Fibroblast of the aortic adventitia (primary cell): ENCODE measurements at places on chromosomes 12 and 14.

- peak; percentile 99 for DNase-seq
These were observed 133.5 kb upstream of the HIF1A start for GRCh38 chr14:61561657-61562276.

DNA sequence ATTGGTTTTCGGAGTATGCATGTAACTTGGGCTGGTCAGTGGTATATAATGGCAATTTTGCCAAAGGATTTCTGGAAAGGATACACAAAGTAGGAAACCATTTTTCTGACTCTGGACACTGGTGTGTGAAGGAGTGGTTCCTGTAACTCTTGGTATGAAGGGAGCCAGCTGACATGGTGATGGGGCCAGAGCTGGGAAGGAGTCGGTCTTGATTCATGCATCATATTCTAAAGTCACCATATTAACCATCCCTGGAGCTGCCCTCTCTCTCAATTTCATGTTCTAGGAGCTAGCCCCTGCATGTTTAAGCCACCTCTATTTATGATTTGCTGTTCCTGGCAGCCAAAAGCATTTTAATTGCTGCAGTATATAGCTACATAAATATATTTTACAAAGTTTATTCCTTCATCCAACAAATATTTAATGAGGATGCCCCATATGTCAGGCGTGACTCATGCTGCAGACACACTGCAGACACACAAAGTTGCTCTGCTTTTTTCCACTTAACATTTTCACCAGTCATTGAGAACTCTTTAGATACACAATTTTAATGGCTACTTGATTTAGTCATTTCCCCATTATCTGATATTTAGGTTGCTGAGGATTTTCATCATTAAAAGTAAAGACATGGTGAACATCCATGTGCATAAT lies 78.7 kb upstream of the PSMC1 start:
- DNase-seq, result peak; percentile 4

GRCh38 chr12:132544080-132544397 lies 54.1 kb downstream of the FBRSL1 start:
- no peak for DNase-seq

DNA sequence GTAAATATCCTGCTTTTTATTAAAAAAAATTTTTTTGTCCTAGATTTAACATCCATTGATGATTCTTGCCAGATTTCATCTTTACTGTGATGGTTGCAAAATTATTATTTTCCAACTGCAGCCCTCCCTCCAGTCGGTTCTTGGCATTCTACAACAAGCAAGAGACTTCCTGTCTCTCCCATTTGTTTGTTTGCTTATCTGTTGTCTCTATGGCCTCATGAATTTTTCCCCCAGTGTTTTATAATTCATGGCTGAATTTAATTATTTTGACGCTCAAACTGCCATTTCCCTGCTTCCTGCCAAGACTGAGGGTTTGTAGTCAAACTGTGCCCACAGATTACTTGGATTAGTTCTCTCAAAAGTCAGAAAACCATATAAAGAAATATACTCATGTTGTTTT lies 25.9 kb downstream of the CGRRF1 start:
- no peak for DNase-seq

- DNase-seq, result no peak
These were observed 42.3 kb upstream of the PRPF39 start for GRCh38 chr14:45041641-45042040.

GRCh38 chr12:81819991-81820633 lies 61.0 kb upstream of the PPFIA2 start:
- peak; percentile 35 for DNase-seq

DNA sequence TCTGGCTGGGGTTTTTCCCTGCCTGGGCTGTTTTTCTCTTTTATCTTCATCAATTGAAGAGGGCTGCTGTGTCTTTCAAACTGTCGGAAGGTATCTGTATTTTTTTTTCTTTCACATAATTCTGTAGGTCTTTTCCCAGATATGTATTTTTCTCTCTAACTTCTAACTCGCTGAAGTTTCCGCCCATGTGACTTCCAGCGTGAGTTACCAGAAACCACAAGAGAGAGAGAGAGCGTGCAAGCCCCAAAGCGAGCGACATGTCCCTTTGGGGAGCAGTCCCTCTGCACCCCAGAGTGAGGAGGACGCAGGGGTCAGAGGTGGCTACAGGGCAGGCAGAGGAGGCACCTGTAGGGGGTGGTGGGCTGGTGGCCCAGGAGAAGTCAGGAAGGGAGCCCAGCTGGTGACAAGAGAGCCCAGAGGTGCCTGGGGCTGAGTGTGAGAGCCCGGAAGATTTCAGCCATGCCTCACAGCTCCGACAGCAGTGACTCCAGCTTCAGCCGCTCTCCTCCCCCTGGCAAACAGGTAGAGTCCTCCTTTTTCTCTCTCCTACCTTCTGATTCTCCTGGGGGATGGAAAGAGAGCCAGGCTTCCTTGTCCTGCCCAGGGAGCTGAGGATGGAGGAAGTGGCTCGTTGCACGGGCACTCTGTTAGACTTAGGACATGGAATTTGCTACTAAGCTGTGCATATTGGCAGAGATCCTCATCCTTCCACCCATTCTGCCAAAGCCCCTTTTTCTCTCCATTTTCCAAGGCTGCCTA lies at the start of gene BATF:
Gene BATF, plus strand, starts transcription at position 246 of the 759 bp plus-strand sequence. Its CDS starts 214 bp downstream, at position 460.
- no peak for DNase-seq

DNA sequence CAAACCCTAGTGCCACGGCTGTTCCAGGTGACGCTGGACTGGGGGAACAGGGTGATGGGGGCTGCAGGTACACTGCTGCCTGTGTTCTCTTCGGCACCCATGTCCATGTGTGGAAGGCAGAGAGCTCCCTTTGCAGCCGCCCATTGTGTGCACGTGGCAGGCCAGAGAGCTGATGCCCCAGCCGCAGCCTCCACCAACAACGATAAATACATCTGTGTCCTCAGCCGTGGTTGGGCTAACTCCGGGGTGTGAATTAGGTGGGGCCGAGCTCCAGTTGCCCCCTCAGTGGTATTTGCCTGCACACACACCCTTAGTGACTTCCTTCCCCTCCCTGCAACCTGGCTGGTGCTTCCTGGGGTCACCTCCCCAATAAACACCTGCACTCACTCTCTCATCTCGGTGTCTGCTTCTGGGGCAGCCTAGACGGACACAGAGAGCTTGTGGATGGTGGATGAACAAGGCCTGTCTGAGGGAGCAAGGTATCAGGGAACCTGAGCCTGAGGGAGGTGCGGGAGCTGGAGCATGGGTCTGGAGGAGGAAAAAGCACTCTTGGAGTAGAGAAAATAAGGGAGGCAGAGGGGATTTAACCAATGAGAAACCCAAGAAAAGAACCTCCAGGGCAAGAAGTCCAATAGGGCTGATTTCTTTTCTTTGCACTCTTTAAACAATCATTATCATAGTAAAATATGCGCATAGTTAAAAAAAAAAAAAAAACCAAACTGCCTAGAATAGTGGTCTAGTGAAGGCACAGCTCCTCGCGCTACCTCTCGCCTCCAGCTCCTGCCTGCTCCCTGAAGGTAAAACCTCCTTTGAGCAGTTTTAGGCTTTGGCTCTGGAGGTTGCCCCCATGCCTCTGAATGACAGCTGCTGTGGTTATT lies 112.6 kb downstream of the ZNF664 start:
- DNase-seq, result no peak
